ENCODE measurements at places on chromosomes 4 and X. TPM values are rescaled to one million over a fixed set of nuclear protein-coding genes. Genes with fewer than 3 reads are reported as not detected.
A peak's percentile ranks its signal among the peaks of the same experiment; 100 is the strongest.

EGF gene
- total RNA-seq = 6.1 TPM

- no peak overlapping the region for H3K27ac ChIP-seq
- H3K36me3 ChIP-seq = no peaks in the 10 kb centered on the region
- H3K4me1 ChIP-seq = 0 out of 2 replicates have a peak, but pooled peaks cover 5% of the 10 kb centered on the region
- H3K27me3 ChIP-seq = no peaks in the 10 kb centered on the region
- H3K4me3 ChIP-seq = no peak overlapping the region
These were observed 83.7 kb upstream of the GC start for GRCh38 chr4:71867598-71867997.

DNA sequence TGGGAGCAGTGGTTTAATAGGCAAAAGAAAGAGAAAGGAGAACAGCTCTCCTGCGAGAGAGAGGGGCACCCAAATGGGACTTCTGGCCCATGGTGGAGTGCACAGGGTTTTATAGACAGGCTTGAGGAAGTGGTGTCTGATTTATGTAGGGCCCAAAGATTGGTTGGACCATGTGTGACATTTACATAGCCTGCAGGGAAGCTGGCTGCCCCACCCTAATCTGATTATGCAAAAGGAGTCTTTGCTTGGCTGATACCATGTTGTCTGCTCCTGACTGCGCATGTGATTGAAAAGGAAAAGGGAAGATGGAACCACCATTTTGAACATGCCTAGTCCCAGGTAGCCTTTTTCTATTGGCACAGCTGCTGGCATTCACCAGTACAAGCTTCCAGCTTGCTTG is 100.0 kb upstream of the DIPK2B start:
- no peaks in the 10 kb centered on the region for H3K36me3 ChIP-seq
- no peak overlapping the region for H3K4me3 ChIP-seq
- peaks cover 6% of the 10 kb centered on the region for H3K4me1 ChIP-seq
- no peak overlapping the region for H3K27ac ChIP-seq
- H3K27me3 ChIP-seq = no peaks in the 10 kb centered on the region
- DNase-seq = no peak

DNA sequence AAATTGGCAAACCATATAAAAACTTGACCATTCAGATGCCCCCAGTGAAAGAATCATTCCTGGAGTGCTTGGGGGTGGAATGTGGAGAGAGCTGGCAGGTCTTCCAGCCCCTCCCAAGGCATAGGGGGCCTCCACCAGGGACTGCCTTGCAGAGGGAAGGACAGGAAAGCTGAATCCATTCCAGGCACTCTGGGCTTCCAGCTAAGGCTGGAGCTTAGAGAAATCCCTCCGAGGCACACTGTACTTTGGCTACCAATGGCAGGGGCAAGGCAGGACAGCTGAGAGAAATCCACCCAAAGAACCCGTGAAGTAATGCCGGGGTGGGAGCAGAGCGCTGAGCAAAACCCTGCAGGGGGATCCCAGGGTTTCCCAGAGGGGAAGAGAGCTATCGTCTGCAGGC is 4.0 kb downstream of the CENPU start:
- DNase-seq = no peak
- H3K4me1 ChIP-seq = peaks cover 21% of the 10 kb centered on the region
- H3K27me3 ChIP-seq = no peaks in the 10 kb centered on the region
- no peak overlapping the region for H3K4me3 ChIP-seq
- H3K36me3 ChIP-seq = peaks cover 29% of the 10 kb centered on the region

DNA sequence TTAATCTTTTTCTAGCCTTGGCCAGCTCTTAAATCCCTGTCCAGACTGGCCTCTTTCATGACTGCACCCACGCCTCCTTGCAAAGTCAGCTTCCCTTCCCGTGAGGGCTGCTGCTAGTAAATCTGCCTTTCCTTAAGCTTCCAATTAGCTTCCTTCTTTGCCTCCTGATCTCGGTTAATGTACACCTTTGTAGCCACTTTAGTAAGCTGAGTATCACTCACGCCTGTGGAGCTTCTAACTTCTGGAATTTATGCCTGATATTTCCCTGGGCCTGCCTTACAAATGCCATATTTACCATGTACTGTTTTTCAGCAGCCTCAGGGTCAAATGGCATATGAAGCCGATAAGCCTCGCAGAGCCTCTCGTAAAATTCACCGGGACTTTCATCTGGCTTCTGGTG is 5.1 kb upstream of the UGT8 start:
- no peaks in the 10 kb centered on the region for H3K4me1 ChIP-seq
- H3K27ac ChIP-seq = no peak overlapping the region
- no peak for DNase-seq

GRCh38 chr4:77314697-77315096 is 157.7 kb downstream of the CCNG2 start:
- peaks cover 6% of the 10 kb centered on the region for H3K27me3 ChIP-seq
- H3K4me3 ChIP-seq = no peak overlapping the region
- no peak for DNase-seq
- H3K4me1 ChIP-seq = no peaks in the 10 kb centered on the region
- H3K27ac ChIP-seq = no peak overlapping the region

LNX1 gene
- total RNA-seq = 2.8 TPM

GRCh38 chrX:9656277-9656676 is 109.4 kb downstream of the GPR143 start:
- DNase-seq = peak; percentile 27
- peaks cover 25% of the 10 kb centered on the region for H3K36me3 ChIP-seq
- no peak overlapping the region for H3K4me3 ChIP-seq

GRCh38 chrX:12548341-12548740 is 242.9 kb upstream of the PRPS2 start:
- no peak overlapping the region for H3K27ac ChIP-seq
- no peak overlapping the region for H3K4me3 ChIP-seq
- no peak for DNase-seq
- H3K27me3 ChIP-seq = no peaks in the 10 kb centered on the region
- H3K36me3 ChIP-seq = no peaks in the 10 kb centered on the region

BRS3 gene
- total RNA-seq = not detected

DNA sequence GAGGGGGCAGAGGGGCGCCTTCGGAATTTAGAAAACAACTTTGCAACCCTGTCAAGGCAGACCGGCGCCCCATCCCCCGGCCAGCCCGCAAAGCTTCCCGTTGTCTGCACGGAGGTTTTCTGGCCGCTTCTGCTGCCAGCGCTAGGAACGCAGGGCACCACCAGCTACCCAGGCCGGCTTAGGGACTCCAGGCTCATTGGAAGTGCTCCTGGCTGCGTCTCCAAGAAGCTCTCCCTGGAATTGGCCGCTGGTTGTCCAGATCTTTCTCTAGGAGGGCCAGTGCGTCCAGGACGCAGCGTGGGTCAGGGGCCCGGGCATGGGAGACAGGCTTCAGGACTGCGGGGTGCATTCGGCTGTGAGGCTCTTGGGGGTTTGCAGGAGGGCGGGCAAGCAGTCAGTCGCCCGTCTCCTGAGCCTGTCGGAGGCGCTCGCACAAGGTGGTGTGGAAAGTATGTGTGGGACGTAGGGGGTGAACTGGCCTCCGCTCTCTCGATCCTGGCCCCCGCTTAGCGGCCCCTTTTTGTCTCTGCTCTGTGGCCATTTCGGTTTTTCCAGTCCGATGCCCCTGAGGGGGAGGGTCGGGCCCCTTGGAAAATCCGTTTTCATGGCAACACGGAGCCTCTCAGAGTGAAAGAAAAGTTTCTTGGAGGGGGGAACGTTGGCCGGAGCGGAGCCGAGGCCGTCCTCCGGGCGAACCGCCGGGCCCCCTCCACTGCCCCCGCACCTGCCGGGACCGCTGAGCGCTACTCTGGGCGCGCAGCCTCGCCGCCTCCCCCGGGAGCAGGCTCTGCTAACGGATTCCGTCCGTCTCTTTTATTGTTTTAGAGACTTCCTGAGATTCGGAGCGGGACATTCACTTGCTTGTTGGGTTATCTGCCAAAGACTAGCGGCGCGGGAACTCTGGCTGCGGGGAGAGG is 810 bp upstream of the SOX3 start:
- no peak overlapping the region for H3K4me3 ChIP-seq
- peaks cover 16% of the 10 kb centered on the region for H3K4me1 ChIP-seq
- no peaks in the 10 kb centered on the region for H3K36me3 ChIP-seq
- no peak overlapping the region for H3K27ac ChIP-seq
- peaks cover 86% of the 10 kb centered on the region for H3K27me3 ChIP-seq
- no peak for DNase-seq

GRCh38 chr4:118942465-118942864 is 53.8 kb downstream of the SYNPO2 start:
- DNase-seq = peak; percentile 80
- H3K27me3 ChIP-seq = no peaks in the 10 kb centered on the region
- H3K27ac ChIP-seq = peak overlapping the region; percentile 54
- peak overlapping the region; percentile 49 for H3K4me3 ChIP-seq

DNA sequence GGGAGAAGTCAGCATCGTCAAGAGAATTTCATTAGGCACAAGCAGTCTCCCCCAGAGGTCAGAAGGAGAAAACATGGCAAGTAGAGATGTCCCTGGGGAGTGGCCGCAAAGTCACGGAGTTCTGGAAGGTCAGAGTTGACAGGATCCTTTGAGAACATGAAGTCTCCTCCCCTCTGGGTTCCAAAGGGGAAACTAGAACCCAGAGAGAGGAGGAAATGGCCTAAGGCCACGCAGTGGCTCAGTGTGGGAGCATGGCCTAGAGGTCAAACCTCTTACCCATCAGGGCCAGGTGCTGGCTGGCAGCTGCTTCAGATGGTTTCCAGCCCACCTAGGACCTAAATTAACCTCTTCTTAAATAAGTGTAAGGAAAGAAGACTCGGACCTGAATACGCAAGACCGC is 884 bp downstream of the IDH3G start:
- peaks cover 8% of the 10 kb centered on the region for H3K36me3 ChIP-seq
- H3K27ac ChIP-seq = peak overlapping the region; percentile 78
- H3K27me3 ChIP-seq = no peaks in the 10 kb centered on the region
- peak overlapping the region; percentile 90 for H3K4me3 ChIP-seq
- peaks cover 21% of the 10 kb centered on the region for H3K4me1 ChIP-seq

DNA sequence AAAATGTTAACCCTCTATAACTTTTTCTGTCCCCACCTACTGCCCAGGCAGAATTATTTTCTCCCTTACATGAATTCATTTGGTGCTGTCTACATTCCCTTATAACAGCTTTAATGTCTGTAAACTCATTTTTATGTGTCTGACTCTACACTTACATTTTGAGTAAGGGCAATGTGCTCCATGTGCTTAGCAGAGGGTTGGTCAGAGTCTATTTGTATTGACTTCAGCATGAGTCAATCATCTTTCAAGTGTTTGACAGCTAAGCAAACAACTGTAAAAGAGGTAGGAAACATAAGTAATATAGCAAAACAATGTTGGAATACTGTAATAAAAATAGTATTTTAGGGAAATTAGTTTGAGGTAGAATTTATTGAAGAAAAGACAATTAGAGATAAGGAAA is 6.3 kb downstream of the IL15 start:
- no peaks in the 10 kb centered on the region for H3K36me3 ChIP-seq
- peak overlapping the region; percentile 48 for H3K4me3 ChIP-seq
- H3K4me1 ChIP-seq = peaks cover 48% of the 10 kb centered on the region
- DNase-seq = peak; percentile 91

EFNB1 gene
- 142 TPM for total RNA-seq

PABPC1L2A gene
- total RNA-seq = not detected

MAMLD1 gene
- 2.8 TPM for total RNA-seq

DNA sequence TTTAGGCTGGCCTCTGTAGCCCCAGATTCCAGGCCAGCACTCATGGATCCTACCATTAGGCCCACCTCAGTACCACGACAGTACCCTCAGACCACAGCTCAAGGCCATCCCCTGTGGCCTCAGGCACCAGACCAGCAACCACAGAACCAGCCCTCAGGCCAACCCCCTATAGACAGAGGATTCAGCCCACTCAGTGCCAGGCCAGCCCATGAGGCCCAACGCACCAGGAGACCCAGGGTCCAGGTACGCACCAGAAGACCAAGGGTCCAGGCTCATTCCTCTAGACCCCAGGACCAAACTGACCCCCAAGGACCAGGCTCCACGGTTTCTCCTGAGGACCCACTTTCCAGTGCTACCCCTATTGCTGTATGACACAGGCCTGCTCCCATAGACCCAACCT is 39.5 kb upstream of the MAGEC2 start:
- H3K4me1 ChIP-seq = no peaks in the 10 kb centered on the region
- no peaks in the 10 kb centered on the region for H3K27me3 ChIP-seq
- no peaks in the 10 kb centered on the region for H3K36me3 ChIP-seq

TASL gene
- not detected for total RNA-seq

- H3K4me1 ChIP-seq = no peaks in the 10 kb centered on the region
- H3K36me3 ChIP-seq = no peaks in the 10 kb centered on the region
- no peak overlapping the region for H3K4me3 ChIP-seq
- DNase-seq = no peak
- H3K27ac ChIP-seq = no peak overlapping the region
- H3K27me3 ChIP-seq = no peaks in the 10 kb centered on the region
These were observed 25.4 kb downstream of the TMEM47 start for GRCh38 chrX:34631479-34632220.

DNA sequence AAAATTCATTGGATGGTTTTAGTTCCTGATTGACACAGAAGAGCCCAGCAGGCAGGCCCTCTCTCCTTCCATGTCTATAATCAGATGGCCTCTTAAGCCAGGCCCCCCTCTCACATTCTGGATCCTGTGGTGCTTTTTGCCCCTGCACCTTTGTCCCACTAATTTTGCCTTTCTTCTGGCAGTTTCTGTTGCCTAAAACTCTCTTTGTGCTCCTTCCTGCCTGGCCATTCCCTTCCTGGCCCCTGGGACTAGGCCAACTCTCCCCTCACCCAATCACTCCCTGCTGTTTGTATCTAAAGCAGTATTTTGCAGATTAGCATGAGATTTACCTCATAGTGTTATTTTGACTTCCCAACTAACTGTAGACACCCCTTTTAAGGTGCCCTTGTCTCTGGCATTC is 42.7 kb upstream of the DDX3X start:
- no peak overlapping the region for H3K4me3 ChIP-seq
- no peaks in the 10 kb centered on the region for H3K27me3 ChIP-seq
- H3K4me1 ChIP-seq = no peaks in the 10 kb centered on the region
- no peak overlapping the region for H3K27ac ChIP-seq

PDHA2 gene
- total RNA-seq = not detected

DNA sequence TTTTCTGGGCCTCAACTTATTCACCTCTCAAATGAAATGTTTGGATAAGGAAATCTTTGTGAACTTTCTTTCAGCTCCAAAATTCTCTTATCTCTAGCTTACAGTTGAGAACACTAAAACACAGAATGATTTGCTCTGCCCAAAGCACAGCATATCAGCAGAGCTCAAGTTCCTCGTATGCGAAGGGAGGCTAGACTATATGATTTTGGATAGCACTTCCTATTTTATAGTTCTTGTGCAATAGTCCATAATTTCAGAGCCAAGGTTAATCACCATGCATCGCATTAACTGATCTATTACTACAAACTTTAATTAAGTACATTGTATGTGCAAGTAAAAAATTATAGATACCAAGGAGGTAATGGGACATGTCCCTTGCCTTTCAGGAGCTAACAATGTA is 27.0 kb upstream of the KLHL13 start:
- H3K27me3 ChIP-seq = no peaks in the 10 kb centered on the region
- H3K27ac ChIP-seq = no peak overlapping the region
- H3K4me1 ChIP-seq = no peaks in the 10 kb centered on the region
- no peak for DNase-seq
- no peaks in the 10 kb centered on the region for H3K36me3 ChIP-seq

DNA sequence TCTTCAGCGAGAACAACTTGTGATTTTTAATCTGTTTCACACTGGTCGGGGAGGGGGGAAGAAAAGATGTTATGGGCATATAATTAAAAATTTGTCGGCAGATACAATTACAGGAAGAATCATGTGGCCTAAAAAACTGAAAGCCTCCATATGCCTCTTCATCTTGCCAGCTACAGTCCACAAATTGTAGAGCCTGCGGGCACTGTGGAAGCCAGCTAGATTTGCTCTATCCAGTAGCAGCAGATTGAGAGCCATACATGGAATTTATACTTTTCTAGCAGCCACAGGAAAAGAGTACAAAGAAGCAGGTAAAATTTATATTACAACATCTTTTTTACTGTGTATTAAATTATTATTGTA is 147.3 kb downstream of the TBL1X start:
- no peak for DNase-seq

GRCh38 chrX:118062048-118062789 is 54.4 kb downstream of the KLHL13 start:
- H3K27ac ChIP-seq = no peak overlapping the region
- H3K36me3 ChIP-seq = no peaks in the 10 kb centered on the region
- H3K4me1 ChIP-seq = peaks cover 12% of the 10 kb centered on the region
- no peaks in the 10 kb centered on the region for H3K27me3 ChIP-seq
- no peak for DNase-seq
